ENCODE measurements at places on chromosomes 2 and 18. TPM values are rescaled to one million over a fixed set of nuclear protein-coding genes. Genes with fewer than 3 reads are reported as not detected.

OXER1 gene
- 0.98 TPM for total RNA-seq

CFC1 gene
- total RNA-seq = not detected

APOB gene
- 3.2 TPM for total RNA-seq

NTSR2 gene
- 0.32 TPM for total RNA-seq

DSG3 gene
- total RNA-seq = 21.0 TPM

POTEJ gene
- total RNA-seq = not detected

NAGK gene
- total RNA-seq = 115 TPM

ERFE gene
- total RNA-seq = not detected

NCKAP1 gene
- 270 TPM for total RNA-seq

SIX2 gene
- total RNA-seq = 0.98 TPM

CPS1 gene
- total RNA-seq = 10.4 TPM

FAM110C gene
- 7.2 TPM for total RNA-seq

SEC11C gene
- 11.5 TPM for total RNA-seq

MYO5B gene
- total RNA-seq = 2.4 TPM

OST4 gene
- 281 TPM for total RNA-seq

SNTG2 gene
- 6.0 TPM for total RNA-seq

CCL20 gene
- total RNA-seq = not detected

TTR gene
- not detected for total RNA-seq

MC4R gene
- not detected for total RNA-seq

SP140 gene
- 2.6 TPM for total RNA-seq

DBI gene
- 160 TPM for total RNA-seq

ZNF512 gene
- total RNA-seq = 39.7 TPM

SANBR gene
- total RNA-seq = 16.8 TPM

MAP2 gene
- total RNA-seq = 8.2 TPM

FASTKD2 gene
- total RNA-seq = 29.3 TPM

AQP12B gene
- total RNA-seq = not detected

KCNE4 gene
- 9.3 TPM for total RNA-seq

CELF4 gene
- total RNA-seq = 1.0 TPM

CYB5A gene
- 646 TPM for total RNA-seq

GRP gene
- total RNA-seq = 4.7 TPM

TFCP2L1 gene
- total RNA-seq = 8.3 TPM

STON1 gene
- 21.7 TPM for total RNA-seq

EPHA4 gene
- total RNA-seq = 12.8 TPM

FAM210A gene
- total RNA-seq = 7.7 TPM

TUBA3E gene
- total RNA-seq = not detected

REG3A gene
- total RNA-seq = not detected

FKBP1B gene
- 7.2 TPM for total RNA-seq

DNAJC5G gene
- total RNA-seq = not detected

PRSS56 gene
- total RNA-seq = not detected

CACNB4 gene
- 11.5 TPM for total RNA-seq

DAW1 gene
- not detected for total RNA-seq

Measured in breast epithelium (tissue), 4 donors.